NAMALWA (cell line): ENCODE measurements at places on chromosomes 1 and 21.

DNA sequence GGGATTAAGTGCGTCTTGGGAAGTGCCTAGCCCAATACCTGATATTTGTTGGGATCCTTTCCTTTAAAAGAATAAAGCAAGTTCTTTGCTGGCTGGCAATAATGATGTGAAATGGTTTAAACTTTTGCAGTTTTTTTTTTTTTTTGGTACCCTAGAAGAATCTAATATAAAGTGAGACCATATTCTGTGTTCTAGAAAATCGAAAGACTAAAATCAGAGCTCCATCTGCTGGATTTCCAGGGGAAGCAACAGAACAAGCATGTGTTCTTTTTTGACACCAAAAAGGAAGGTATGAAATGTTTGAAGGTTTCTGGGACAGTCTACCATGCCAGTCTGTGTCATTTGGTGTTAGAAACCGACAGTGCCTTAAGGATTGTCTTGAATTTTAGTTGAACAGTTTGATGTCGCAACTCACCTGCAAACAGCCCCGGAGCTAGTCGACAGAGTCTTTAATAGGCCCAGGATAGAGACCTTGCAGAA lies 6.4 kb downstream of the UTP11 start:
- DNase-seq, result peak; percentile 67

- no peak for DNase-seq
Measured at GRCh38 chr1:50531601-50532000, 108.4 kb upstream of the DMRTA2 start.

DNA sequence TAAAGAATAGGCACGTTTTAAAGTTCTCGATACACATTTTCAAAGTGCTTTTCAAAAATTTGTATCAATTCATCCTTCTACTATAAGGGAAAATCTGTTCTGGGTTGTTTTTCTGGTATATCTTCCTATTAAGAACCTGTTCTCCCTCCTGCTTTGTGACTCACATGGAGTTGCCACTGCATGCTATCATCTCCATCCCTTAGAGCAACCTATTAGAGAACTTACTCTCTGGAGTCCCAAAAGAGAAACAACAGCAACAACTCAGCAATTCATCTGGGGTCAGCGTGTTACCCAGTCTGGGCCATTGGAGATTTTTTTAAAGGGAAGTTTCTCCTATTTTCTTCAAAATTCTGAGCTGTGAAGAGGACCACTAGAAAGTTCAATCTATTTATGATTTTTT lies 227.4 kb downstream of the HLX start:
- DNase-seq, result no peak

- DNase-seq, result no peak
Measured at GRCh38 chr21:42468491-42469131, 27.4 kb downstream of the RSPH1 start.

- no peak for DNase-seq
Measured at GRCh38 chr1:96715482-96715881, 6.1 kb upstream of the PTBP2 start.

DNA sequence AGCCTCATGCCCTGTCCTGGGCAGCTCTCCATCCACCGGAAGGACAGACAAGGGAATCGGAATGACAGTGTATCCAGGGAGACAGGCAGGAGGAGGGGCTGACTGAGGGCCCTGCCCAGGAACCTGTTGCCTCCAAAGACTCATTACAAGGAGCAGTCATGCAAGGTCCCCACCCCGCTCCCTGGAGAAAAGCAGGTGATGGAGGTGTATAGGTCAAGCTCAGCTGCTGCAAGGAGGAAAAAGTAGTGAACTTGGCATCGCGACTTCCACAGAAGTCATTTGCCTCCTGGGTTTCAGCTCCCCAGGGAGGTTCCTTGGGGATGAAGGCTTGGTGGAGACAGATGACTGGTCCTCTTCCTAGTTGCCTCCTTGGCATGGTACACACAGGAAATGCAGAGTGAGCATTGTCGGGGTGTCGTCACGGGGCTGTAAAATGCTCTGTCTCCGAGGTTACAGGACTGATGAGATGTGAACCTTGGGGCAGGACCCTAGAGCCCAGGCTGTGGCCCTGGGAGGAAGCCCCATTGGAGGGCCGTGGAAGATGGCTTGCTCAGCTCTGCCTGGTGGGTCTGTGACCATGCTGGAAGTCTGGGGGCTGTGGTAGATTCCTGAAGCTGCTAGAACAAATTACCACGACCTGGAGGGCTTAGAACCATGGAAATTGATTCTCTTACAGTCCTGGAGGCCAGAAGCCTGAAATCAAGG lies 219.6 kb upstream of the C1orf174 start:
- no peak for DNase-seq

DNA sequence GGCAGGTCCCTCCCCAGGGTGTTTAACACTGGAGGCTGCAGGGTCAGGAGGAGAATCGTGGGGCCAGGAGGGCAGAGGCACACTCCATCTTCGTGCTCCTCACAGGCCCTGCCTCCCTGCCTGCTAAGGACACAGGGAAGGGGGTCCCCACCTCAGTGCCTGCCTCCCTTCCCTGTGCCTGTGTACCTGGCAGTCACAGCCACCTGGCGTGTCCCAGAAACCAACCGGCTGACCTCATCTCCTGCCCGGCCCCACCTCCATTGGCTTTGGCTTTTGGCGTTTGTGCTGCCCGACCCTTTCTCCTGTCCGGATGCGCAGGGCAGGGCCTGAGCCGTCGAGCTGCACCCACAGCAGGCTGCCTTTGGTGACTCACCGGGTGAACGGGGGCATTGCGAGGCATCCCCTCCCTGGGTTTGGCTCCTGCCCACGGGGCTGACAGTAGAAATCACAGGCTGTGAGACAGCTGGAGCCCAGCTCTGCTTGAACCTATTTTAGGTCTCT lies 623 bp upstream of the BGLAP start:
- DNase-seq, result no peak

- DNase-seq, result peak; percentile 53
Measured at GRCh38 chr1:155976913-155977689, 1.2 kb downstream of the ARHGEF2 start.

DNA sequence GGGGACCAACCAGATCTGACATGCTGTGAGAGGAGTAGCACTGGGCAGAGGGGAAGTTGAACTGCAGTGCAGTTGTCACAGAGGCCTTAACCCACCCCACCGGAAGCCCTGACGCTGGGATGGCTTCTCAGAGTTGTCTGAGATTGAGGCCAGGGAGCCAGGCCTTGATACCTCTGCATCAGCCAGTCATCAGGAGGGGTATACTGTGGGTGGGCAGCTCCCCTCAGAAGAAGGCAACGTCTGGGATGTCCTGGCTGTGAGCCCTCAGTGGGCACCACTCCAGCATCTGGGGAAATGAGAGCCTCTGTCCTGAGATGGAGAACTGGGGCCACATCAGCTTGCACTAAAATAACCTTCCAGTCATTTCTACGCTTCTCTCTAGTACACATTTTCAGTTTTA lies 47.9 kb upstream of the BCAR3 start:
- DNase-seq, result no peak

- no peak for DNase-seq
Measured at GRCh38 chr1:14135070-14135469, 435.1 kb downstream of the PRDM2 start.

DNA sequence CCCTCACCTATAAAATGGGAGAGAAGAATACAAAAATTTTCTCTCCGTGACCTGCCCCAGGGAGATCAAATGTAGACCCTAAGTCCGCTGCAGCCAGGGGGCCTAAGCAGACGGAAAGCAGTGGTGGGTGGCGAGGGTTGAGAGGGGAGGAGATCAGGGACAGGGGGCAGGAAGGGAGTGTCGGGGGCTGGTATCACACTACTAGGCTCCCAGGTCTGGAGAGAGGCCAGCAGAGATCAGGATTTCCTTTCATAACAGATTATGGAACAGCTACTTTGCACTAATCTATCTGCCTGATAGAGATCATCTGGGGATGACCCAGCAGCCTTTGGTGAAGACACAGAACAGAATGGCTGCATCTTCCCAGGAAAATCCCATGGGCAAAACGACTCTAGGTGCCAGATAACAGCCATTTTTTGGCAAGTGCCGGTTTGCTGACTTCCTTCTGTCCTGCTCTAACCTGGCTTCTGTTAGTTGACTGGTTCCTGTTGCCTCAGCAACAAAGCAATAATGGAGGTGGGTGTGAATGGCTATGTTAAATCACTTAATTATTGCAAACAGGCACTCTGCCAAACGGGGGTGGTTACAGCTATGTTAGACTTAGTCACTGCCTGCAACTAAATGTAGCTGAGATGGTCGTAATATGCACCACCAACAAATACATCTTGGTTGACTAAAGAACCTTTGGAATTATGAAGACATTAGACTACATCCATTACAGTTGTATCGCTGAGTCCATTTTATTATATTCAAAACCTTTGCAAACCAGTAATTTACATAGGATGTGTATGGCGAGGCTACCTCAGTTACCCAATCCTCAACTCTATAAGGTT lies 30.0 kb upstream of the EPS8L3 start:
- no peak for DNase-seq

- no peak for DNase-seq
Measured at GRCh38 chr21:35470522-35470921, 421.4 kb upstream of the RUNX1 start.

GRCh38 chr1:6898974-6899539 lies 113.8 kb downstream of the CAMTA1 start:
- no peak for DNase-seq

DNA sequence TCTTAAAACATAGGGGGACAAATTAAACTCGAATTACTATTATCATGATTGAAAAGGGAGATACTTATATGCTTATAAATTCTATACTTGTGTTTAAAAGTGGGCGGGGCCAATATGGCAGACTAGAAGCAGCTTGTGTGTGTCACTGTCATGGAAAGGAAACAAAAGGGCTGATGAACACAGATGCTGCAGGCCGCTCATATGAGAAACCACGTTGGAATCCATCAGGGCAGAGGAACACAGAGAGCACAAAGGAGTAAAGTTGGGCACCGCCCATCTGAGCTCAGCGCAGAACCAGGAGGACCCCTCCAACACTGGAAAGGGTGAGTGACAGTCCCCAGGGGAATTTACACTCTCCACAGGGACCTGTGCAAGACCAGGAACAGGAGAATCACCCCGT lies 107.0 kb downstream of the SLC5A9 start:
- DNase-seq, result no peak

- DNase-seq, result no peak
Measured at GRCh38 chr1:174049514-174049913, 27.4 kb upstream of the RC3H1 start.

GRCh38 chr1:201795066-201795465 lies 33.9 kb upstream of the IPO9 start:
- peak; percentile 22 for DNase-seq

- DNase-seq, result no peak
Measured at GRCh38 chr1:11134898-11135266, 35.2 kb upstream of the EXOSC10 start.

DNA sequence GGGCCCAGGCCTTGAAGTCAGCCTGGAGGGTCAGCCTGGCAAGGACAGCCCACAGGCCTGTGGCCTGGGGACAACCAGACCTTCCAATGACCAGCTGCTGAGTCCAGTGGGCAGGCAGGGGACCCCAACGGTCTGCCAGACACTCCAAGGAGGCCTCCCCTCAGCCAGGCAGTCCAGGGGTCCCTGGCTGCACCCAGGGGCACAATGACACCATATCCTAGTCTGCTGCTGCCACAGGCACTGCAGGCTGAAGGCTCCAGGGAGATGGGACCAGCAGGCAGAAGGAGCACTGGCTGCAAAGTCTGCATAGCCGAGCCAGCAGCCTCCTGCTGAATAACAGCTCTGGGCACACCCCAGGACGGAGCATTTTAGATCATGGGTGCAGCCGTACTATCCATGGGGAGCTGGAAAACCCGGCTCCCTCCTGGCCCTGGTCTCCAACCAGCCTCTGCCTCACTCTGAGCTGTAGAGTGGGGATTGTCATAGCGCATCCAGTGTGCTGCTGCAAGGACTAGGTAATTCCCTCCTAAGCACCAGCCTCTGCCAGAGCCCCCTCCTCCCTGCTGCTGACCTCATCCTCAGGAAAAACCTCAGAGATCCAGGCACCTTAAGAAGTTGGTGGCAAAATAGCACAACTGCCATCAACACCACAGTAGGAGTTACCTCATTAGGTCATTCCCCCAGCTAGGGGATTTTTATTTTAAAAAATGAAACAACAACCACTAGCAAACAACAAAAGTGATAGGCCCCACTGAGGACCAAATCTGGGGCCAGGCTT lies 4.8 kb upstream of the LAPTM5 start:
- no peak for DNase-seq

DNA sequence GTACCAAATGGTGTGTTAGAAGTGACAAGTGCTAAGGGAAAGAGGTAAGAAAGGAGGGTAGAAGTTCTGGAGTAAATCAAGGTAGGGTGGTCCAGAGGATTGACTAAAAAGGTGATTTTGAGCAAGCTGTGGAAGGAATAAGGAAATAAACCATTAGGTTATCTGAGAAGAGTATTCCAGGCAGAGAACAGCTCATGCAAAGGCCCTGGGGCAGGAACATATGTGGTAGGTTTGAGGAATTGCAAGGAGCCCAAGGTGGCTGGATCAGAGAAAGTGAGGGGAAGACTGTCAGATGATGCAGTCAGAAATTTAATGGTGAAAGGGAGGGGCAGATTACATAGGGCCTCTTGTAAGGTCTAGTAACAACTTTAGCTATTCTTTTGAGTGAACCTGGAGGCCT lies 302.6 kb downstream of the PBX1 start:
- no peak for DNase-seq

DNA sequence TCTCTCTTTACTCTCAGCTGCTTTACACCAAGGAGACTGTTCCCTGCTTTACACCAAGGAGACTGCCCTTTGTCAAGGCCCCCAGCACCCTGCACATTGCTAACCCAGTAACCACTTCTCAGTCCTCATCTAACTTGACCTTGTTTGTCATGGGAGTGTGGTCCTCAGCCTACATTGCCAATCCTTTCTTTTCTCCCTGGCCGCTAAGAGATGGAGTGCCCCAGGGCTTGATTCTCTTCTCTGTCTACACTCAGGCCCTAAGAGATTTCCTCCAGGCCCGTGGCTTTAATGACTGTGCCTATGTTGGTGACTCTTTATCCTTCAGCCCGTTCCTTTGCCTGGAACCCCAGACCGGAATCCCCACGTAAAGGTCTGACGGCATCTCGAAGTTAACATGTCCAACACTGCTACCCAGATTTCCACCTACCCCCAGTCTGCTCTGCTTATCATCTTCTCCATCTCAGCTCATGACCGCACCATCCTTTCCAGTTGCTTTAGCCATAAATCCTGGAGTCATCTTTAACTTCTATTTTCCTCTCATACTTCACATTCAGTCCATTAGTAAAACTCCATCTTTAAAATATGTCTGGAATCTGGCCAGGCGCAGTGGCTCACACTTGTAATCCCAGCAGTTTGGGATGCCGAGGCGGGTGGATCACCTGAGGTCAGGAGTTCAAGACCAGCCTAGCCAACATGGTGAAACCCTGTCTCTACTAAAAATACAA lies 9.5 kb upstream of the SEMA4A start:
- DNase-seq, result no peak

GRCh38 chr1:95002540-95003432 lies 70.0 kb downstream of the ALG14 start:
- no peak for DNase-seq

- no peak for DNase-seq
Measured at GRCh38 chr1:48875552-48876329, 99.0 kb upstream of the BEND5 start.

- no peak for DNase-seq
Measured at GRCh38 chr1:225746361-225747179, 31.1 kb upstream of the SRP9 start.

- no peak for DNase-seq
Measured at GRCh38 chr1:98368995-98369394, 292.5 kb upstream of the SNX7 start.
